CD4-positive, CD25-positive, alpha-beta regulatory T cell (primary cell): ENCODE measurements at places on chromosomes 4 and X. TPM values are rescaled to one million over a fixed set of nuclear protein-coding genes. Genes with fewer than 3 reads are reported as not detected.

DNA sequence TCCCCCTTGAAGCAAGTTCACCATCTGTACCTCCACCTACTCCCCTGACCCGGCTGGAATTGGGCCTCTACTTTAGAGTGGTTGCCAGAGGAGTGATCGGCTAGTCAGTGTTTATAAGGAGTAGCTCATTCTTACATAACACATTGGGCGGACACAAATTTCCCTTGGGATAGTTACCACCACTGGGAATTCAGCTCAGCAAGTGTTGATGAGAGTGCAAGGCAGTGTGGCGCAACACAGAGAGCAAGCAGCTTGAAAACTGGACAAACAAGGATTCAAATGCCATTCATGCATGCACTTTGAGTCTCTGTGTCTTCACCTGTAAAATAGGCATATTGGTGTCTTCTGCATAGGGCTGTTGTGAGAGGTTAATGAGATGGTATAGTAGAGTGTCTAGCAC lies 92.7 kb downstream of the STK32B start:
- no peak for DNase-seq

GRCh38 chrX:84188320-84188834 lies 378 bp upstream of the RPS6KA6 start:
- DNase-seq, result no peak

DNA sequence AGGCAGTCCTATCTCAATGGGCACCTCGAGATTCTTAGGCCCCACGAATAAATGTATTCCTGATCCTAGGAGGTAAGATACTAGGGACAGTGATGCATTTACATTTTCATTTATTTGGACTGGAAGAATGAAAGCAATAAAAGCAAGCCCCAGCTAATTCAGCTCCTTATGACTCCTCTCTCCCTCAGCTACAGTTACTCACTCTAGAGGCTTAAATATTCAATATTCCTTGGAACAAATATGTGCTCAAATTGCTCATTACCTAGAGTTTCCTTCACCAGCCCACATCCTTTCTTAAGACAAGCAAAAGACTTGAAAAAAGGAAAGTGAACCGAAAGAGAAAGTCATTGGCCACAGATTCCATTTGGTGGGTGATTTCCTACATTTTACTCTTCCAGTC lies 13.9 kb downstream of the PAGE2 start:
- no peak for DNase-seq

DNA sequence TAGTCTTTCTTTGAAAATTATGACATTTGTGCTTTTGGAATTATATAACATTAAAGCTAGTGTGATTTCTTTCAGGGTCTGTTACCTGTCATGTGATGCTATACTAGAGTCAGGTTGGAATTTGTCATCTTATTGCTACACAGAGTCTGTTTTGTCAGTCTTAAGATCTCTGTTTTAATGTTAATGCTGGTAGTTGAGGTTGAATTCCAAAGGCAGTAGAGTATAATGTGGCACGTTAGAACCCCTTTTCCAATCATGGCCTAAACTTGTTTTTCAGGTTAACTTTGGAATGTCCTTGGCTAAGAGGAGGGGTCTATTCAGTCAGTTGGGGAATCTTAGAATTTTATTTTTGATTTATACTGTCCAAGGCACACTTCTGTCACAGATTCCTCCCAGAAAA lies 258.5 kb downstream of the PABPC4L start:
- DNase-seq, result no peak

GRCh38 chr4:110364911-110365520 lies 110.9 kb upstream of the ENPEP start:
- no peak for DNase-seq

Gene QRFPR
- not detected for total RNA-seq
